ENCODE measurements at places on chromosomes 16 and 17. TPM values are rescaled to one million over a fixed set of nuclear protein-coding genes. Genes with fewer than 3 reads are reported as not detected.

DNA sequence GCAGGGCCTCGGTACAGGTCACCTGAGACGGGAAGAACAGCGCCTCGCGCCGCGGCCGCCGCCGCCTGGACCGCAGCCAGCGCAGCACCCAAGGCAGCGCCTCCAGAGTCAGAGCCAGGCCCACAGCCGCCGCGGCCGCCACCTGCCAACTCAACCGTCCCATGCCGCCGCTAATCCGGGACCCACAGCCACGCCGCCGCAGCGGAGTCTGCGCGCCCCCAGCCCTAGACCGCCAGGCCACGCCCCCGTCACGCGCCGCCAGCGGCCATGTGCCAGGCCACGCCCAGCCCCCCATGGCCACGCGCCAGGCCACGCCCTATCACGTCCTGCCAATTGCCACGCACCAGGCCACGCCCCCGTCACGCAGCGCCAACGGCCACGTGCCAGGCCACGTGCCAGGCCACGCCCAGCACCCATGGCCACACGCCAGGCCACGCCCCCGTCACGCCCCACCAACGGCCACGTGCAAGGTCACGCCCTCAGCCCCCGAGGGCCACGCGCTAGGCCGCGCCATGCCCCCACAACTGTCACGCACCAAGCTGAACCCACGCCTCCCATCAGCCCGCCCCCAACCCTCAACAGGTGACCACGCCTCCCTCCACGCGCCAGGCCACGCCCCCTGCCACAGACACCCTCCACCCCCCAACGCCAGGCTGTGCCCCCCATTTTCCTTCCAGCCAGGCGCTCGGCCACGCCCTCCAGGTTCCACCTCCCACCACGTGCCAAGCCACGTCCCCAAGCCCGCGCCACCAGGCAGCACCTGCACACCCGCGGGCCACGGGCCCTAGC is at the start of gene PLD6:
Gene PLD6, minus strand, starts transcription at position 210 of the 789 bp plus-strand sequence. Its CDS starts 47 bp downstream, at position 163.
- no peaks in the 10 kb centered on the region for H3K27me3 ChIP-seq
- peaks cover 14% of the 10 kb centered on the region for H3K4me1 ChIP-seq
- peak; percentile 96 for DNase-seq
- H3K36me3 ChIP-seq, result peaks cover 1% of the 10 kb centered on the region

DNA sequence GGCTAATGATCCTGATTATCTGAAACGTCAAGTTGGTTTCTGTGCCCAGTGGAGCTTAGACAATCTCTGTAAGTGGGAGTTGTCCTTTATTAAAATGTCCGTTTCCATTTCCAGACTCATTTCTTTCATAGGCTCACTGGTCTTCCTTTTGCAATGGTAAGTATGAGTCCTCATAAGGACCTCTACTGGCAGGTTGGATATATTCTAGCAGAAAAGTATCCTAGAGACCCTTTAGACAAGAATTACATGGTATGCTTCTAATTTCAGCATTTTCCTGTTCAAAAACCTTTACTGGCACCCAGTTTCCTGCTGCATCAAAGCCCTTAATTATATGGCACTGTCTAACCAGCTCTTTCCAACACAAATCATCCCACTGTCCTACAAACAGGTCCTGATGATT is 28.1 kb upstream of the ARL2BP start:
- no peaks in the 10 kb centered on the region for H3K4me1 ChIP-seq
- no peak for DNase-seq
- H3K27ac ChIP-seq, result no peak overlapping the region
- H3K27me3 ChIP-seq, result no peaks in the 10 kb centered on the region
- H3K36me3 ChIP-seq, result peaks cover 37% of the 10 kb centered on the region

GRCh38 chr17:48175692-48176470 is 68.3 kb downstream of the SNX11 start:
- H3K27ac ChIP-seq, result no peak overlapping the region
- no peaks in the 10 kb centered on the region for H3K4me1 ChIP-seq
- H3K27me3 ChIP-seq, result no peaks in the 10 kb centered on the region
- H3K36me3 ChIP-seq, result peaks cover 28% of the 10 kb centered on the region
- H3K4me3 ChIP-seq, result no peak overlapping the region

GRCh38 chr16:75305364-75306098 is 54.1 kb upstream of the BCAR1 start:
- H3K27me3 ChIP-seq, result no peaks in the 10 kb centered on the region
- H3K4me1 ChIP-seq, result no peaks in the 10 kb centered on the region
- no peak for DNase-seq
- no peak overlapping the region for H3K27ac ChIP-seq

GRCh38 chr16:22663389-22664064 is 150.4 kb upstream of the HS3ST2 start:
- no peaks in the 10 kb centered on the region for H3K36me3 ChIP-seq
- H3K4me3 ChIP-seq, result no peak overlapping the region
- no peak for DNase-seq
- H3K4me1 ChIP-seq, result no peaks in the 10 kb centered on the region
- H3K27me3 ChIP-seq, result peaks cover 18% of the 10 kb centered on the region

DNA sequence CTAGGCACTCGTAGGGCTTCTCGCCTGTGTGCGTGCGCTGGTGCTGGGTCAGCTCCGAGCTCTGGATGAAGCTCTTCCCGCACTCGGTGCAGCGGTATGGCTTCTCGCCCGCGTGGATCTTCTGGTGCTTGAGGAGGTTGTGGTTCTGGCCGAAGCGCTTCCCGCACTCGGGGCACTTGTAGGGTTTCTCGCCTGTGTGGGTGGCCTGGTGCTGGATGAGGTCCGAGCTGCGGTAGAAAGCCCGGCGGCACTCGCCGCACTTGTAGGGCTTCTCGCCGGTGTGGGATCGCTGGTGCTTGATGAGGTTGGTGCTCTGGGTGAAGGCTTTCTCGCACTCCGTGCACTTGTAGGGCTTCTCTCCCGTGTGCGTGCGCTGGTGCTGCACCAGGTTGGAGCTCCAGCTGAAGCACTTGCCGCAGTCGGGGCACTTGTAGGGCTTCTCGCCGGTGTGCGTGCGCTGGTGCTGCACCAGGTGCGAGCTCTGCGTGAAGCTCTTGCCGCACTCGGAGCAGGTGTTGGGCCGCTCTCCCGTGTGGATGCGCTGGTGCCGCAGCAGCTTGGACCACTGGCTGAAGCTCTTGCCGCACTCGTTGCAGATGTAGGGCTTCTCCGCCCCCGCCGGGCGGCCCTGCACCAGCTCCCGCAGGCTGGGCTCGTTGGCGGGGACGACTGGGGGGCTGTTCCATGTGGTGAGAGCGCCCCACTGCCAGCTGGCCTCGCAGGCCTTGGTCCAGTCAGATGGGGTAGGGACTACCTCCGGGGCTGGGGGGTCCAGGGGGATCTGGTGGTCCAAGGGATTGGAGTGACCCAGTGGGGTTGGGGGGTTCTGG is 3.5 kb downstream of the ZNF629 start:
- DNase-seq, result no peak
- no peak overlapping the region for H3K4me3 ChIP-seq
- no peaks in the 10 kb centered on the region for H3K27me3 ChIP-seq
- no peaks in the 10 kb centered on the region for H3K36me3 ChIP-seq
- H3K27ac ChIP-seq, result no peak overlapping the region
- H3K4me1 ChIP-seq, result peaks cover 20% of the 10 kb centered on the region

TEX19 gene
- not detected for polyA plus RNA-seq

PPM1E gene
- not detected for polyA plus RNA-seq
